ENCODE measurements at places on chromosomes 1 and 21. TPM values are rescaled to one million over a fixed set of nuclear protein-coding genes. Genes with fewer than 3 reads are reported as not detected.

PITHD1 gene
- 59.3 TPM for total RNA-seq

HHIPL2 gene
- total RNA-seq, result 0.11 TPM

LRRC71 gene
- not detected for total RNA-seq

GCSAML gene
- 0.16 TPM for total RNA-seq

LCE1B gene
- total RNA-seq, result not detected

TMEM61 gene
- total RNA-seq, result not detected

LACTBL1 gene
- not detected for total RNA-seq

BMP8B gene
- total RNA-seq, result 0.52 TPM

ENAH gene
- total RNA-seq, result 0.07 TPM

NPPA gene
- total RNA-seq, result not detected

BACE2 gene
- total RNA-seq, result 5.5 TPM

NFASC gene
- total RNA-seq, result 0.07 TPM

SLC45A3 gene
- total RNA-seq, result 0.23 TPM

PROX1 gene
- not detected for total RNA-seq

VHLL gene
- total RNA-seq, result 0.30 TPM

PLPPR4 gene
- not detected for total RNA-seq

RHBG gene
- not detected for total RNA-seq

CAMK1G gene
- not detected for total RNA-seq

AKR7A3 gene
- total RNA-seq, result 1.8 TPM

GBP7 gene
- not detected for total RNA-seq

SYDE2 gene
- total RNA-seq, result 1.5 TPM

RBP7 gene
- total RNA-seq, result not detected

PSMG1 gene
- total RNA-seq, result 88.2 TPM

NMNAT2 gene
- not detected for total RNA-seq

SLC25A34 gene
- total RNA-seq, result 2.1 TPM

RNF223 gene
- total RNA-seq, result not detected

FNBP1L gene
- 0.20 TPM for total RNA-seq

ZBTB8B gene
- total RNA-seq, result not detected

LDLRAD1 gene
- total RNA-seq, result not detected

IL19 gene
- total RNA-seq, result 0.95 TPM

TPTE gene
- not detected for total RNA-seq

DIO1 gene
- not detected for total RNA-seq

PDZK1 gene
- total RNA-seq, result 0.36 TPM

ANGPTL3 gene
- not detected for total RNA-seq

GUCA2A gene
- not detected for total RNA-seq

THEM5 gene
- total RNA-seq, result not detected

PRMT2 gene
- total RNA-seq, result 92.2 TPM

SERPINC1 gene
- 0.43 TPM for total RNA-seq

RASAL2 gene
- total RNA-seq, result 0.05 TPM

NTMT2 gene
- total RNA-seq, result not detected

SCAMP3 gene
- total RNA-seq, result 96.1 TPM

KRTAP13-2 gene
- total RNA-seq, result not detected

KRTAP13-1 gene
- not detected for total RNA-seq

SH3BP5L gene
- 30.1 TPM for total RNA-seq

GBP4 gene
- 76.5 TPM for total RNA-seq

SYT2 gene
- total RNA-seq, result not detected

PLA2G2F gene
- total RNA-seq, result not detected

FOXD3 gene
- total RNA-seq, result not detected

LEMD1 gene
- total RNA-seq, result not detected

Measured in T-helper 2 cell treated with Interferon-gamma antibody and Interleukin-4, amounts not matched to agents 100 ng/mL and 5 ng/mL, for 36 hours (primary cell).